Panc1 (cell line): ENCODE measurements at places on chromosomes 16 and 17. TPM values are rescaled to one million over a fixed set of nuclear protein-coding genes. Genes with fewer than 3 reads are reported as not detected.
A peak's percentile ranks its signal among the peaks of the same experiment; 100 is the strongest.

DNA sequence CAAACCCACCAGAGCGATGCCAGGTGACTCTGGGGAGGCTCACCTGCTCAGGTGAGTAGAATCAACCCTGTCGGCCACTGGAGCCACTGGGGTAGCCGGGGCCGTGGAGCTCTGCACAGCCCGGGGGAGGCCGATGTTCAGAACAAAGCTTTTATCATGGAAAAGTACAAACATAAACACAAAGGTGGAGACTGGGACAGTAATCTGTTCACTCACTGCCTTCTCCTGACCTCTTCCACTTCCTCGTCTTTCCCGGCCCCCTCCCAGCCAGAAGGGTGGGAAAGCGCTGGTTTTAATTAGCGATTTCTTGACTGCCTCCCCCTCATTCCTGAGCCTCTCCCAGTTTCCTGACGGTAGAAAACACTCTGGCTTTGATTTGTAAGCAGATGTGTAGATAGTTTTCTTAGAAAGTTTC is 9.8 kb upstream of the TEX19 start:
- DNase-seq, result no peak
- H3K27me3 ChIP-seq, result no peaks in the 10 kb centered on the region
- peaks cover 29% of the 10 kb centered on the region for H3K4me1 ChIP-seq
- H3K4me3 ChIP-seq, result no peak overlapping the region

- H3K36me3 ChIP-seq, result no peaks in the 10 kb centered on the region
- no peak for DNase-seq
- no peak overlapping the region for H3K4me3 ChIP-seq
- H3K4me1 ChIP-seq, result no peaks in the 10 kb centered on the region
- no peak overlapping the region for H3K27ac ChIP-seq
Measured at GRCh38 chr17:21351366-21352065, 24.6 kb upstream of the KCNJ12 start.

DNA sequence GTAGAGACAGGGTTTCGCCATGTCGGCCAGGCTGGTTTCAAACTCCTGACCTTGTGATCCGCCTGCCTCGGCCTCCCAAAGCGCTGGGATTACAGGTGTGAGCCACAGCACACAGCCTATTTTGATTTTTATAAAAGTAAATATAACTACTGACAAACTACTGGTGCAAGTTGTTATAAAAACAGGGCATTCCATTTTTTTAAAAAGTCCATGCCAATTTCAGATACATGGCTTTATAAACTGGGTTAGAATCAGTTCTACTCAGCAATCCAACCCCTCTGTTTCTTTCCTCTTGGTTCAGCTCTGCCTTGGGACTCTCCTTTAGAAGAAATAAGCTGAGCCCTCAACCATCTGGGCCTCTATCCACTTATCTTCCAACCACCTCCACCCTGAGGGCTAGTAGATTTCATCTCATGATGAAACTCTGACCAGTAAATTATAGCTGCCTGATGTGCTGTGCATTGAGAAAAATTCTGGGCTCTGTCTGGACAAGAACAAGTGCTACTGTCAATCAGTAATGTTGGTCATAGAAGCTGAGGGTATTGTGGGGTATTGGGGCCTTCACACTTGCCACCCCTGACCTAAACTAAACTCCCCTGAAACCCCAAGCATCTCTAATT is 10.2 kb downstream of the RANBP10 start:
- DNase-seq, result no peak
- H3K36me3 ChIP-seq, result no peaks in the 10 kb centered on the region
- no peak overlapping the region for H3K4me3 ChIP-seq
- no peaks in the 10 kb centered on the region for H3K27me3 ChIP-seq
- H3K4me1 ChIP-seq, result no peaks in the 10 kb centered on the region

DNA sequence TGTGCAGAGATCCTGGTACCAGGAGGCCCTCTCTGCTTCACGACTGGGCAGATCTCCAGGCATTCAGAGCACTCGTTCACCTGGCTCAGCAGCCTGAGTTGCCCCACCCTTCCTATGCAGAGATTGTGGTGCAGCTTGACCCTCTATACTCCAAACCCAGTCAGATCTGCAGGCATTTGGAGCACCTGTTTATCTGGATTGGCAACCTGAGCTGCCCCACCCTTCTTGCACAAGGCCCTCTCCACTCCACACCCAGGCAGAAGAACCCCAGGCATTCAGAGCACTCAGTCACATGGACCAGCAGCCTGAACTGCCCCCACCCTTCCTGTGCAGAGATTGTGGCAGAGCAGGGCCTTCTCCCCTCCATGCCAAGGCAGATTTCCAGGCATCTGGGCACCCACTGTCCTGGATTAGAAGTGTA is 88.4 kb upstream of the CDH5 start:
- H3K4me1 ChIP-seq, result no peaks in the 10 kb centered on the region
- H3K4me3 ChIP-seq, result no peak overlapping the region
- no peak overlapping the region for H3K27ac ChIP-seq
- H3K36me3 ChIP-seq, result no peaks in the 10 kb centered on the region

DNA sequence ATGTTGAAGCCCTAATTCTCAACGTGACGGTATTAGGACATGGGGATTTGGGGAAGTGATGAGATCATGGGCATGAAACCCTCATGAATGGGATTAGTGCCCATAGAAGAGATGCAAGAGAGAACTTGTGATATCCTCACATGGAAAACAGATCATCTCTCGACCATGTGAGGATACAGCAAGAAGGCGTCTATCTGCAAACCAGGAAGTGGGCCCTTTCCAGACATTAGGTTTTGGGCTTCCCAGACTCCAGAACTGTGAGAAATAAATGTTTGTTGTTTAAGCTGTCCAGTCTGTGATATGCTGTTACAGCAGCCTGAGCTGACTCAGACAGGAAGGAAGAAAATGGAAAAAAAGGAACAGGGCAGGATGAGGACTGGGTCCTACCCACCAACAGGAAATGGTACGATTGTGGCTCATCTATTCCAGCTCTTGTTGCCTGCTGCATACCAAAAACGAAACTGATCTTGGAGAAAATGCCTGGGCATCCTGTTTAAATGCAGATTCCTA is 21.9 kb upstream of the SSTR2 start:
- no peaks in the 10 kb centered on the region for H3K27me3 ChIP-seq
- H3K4me3 ChIP-seq, result no peak overlapping the region
- no peak overlapping the region for H3K27ac ChIP-seq
- H3K36me3 ChIP-seq, result no peaks in the 10 kb centered on the region
- no peak for DNase-seq
- H3K4me1 ChIP-seq, result no peaks in the 10 kb centered on the region

DNA sequence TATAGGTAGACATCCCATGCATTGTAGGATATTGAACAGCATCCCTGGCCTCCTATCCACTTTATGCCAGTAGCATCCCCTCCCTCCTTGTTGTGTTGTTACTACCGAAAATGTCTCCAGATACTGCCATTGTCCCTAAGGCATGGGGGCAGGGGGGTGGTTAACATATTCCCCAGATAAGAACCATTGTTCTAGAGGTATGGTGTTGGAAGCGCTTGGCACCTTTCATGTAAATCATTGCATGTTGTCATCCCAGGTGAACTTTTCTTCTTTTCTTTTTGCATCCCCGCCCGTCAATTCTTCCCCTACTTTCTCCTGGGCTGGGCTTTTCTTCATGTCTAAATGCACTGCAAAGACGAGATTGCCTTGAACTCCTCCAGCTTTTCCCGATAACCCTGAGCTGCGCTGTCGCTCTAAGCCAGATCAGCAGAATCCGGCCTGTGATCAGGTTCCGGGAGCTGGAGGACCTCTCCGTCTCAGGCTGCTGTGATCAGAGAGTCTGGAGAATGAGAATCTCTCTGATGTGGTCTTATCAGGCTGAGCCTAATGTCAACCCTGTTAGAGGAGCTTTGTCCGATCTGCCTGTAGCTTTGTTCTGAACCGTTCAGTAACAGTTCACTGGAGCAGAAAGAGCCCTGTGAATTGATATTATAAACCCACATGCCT is 76.2 kb downstream of the RBFOX1 start:
- H3K4me1 ChIP-seq, result no peaks in the 10 kb centered on the region
- no peaks in the 10 kb centered on the region for H3K36me3 ChIP-seq
- H3K4me3 ChIP-seq, result no peak overlapping the region

GRCh38 chr17:34131386-34131785 is 123.7 kb upstream of the CCL2 start:
- no peaks in the 10 kb centered on the region for H3K36me3 ChIP-seq
- H3K27ac ChIP-seq, result no peak overlapping the region
- no peaks in the 10 kb centered on the region for H3K4me1 ChIP-seq
- H3K4me3 ChIP-seq, result no peak overlapping the region
- peaks cover 19% of the 10 kb centered on the region for H3K27me3 ChIP-seq
- no peak for DNase-seq

- no peak for DNase-seq
- H3K36me3 ChIP-seq, result peaks cover 16% of the 10 kb centered on the region
- peaks cover 14% of the 10 kb centered on the region for H3K4me1 ChIP-seq
- H3K27ac ChIP-seq, result peak overlapping the region; percentile 92
- H3K4me3 ChIP-seq, result peak overlapping the region; percentile 85
Measured at GRCh38 chr17:75152922-75153779, 1.2 kb downstream of the JPT1 start.

- H3K27me3 ChIP-seq, result no peaks in the 10 kb centered on the region
- DNase-seq, result no peak
- no peaks in the 10 kb centered on the region for H3K4me1 ChIP-seq
- no peak overlapping the region for H3K27ac ChIP-seq
- H3K4me3 ChIP-seq, result no peak overlapping the region
- H3K36me3 ChIP-seq, result no peaks in the 10 kb centered on the region
Measured at GRCh38 chr16:69095193-69095592, 10.3 kb upstream of the HAS3 start.

- no peak for DNase-seq
- H3K27ac ChIP-seq, result no peak overlapping the region
- no peaks in the 10 kb centered on the region for H3K36me3 ChIP-seq
- 0 out of 2 replicates have a peak, but pooled peaks cover 2% of the 10 kb centered on the region for H3K4me1 ChIP-seq
Measured at GRCh38 chr17:57607553-57608120, 137.5 kb downstream of the CCDC182 start.

GRCh38 chr16:31367853-31368252 is 12.9 kb downstream of the ITGAX start:
- no peak overlapping the region for H3K27ac ChIP-seq
- no peaks in the 10 kb centered on the region for H3K27me3 ChIP-seq
- no peaks in the 10 kb centered on the region for H3K4me1 ChIP-seq
- H3K4me3 ChIP-seq, result no peak overlapping the region

DNA sequence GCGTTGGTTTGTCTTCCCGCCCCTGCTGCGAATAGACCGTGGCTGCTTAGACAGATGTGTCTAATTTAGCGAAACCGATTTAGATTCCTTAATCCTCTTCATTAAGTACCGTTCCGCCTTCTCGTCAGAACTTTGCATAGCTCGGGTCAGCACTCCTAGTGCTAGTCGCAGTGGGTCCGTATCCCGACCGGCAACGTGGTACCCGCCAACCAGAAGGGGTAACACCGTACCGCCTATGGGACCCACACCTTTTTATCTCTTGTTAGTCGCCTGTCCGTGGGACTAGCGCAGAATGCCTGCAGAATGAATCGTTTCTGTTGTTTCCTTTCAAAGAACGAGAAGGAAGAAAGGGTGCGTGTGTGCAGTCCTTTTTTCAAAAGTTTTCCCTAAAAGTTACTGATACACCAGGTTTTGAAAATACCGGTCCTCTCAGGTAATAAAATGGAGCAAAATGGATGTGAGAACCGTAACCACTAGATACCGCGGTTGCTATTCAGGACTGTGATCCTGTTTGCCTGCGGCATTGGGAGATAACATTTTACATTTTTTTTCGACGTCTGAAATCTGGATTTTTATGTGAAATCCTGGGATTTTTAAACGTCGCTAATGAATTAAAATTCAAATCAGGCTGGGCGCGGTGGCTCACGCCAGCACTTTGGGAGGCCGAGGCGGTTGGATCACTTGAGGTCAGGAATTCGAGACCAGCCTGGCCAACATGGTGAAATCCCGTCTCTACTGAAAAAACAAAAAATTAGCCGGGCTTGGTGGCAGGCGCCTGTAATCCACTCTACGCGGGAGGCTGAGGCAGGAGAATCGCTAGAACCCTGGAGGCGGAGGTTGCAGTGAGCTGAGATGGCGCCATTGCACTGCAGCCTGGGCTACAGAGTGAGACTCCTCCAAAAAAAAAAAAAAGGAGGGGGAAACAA is 998 bp upstream of the SRSF1 start:
- peaks cover 24% of the 10 kb centered on the region for H3K4me1 ChIP-seq
- H3K27me3 ChIP-seq, result no peaks in the 10 kb centered on the region
- H3K4me3 ChIP-seq, result peak overlapping the region; percentile 83
- H3K36me3 ChIP-seq, result peaks cover 33% of the 10 kb centered on the region
- peak overlapping the region; percentile 100 for H3K27ac ChIP-seq

DNA sequence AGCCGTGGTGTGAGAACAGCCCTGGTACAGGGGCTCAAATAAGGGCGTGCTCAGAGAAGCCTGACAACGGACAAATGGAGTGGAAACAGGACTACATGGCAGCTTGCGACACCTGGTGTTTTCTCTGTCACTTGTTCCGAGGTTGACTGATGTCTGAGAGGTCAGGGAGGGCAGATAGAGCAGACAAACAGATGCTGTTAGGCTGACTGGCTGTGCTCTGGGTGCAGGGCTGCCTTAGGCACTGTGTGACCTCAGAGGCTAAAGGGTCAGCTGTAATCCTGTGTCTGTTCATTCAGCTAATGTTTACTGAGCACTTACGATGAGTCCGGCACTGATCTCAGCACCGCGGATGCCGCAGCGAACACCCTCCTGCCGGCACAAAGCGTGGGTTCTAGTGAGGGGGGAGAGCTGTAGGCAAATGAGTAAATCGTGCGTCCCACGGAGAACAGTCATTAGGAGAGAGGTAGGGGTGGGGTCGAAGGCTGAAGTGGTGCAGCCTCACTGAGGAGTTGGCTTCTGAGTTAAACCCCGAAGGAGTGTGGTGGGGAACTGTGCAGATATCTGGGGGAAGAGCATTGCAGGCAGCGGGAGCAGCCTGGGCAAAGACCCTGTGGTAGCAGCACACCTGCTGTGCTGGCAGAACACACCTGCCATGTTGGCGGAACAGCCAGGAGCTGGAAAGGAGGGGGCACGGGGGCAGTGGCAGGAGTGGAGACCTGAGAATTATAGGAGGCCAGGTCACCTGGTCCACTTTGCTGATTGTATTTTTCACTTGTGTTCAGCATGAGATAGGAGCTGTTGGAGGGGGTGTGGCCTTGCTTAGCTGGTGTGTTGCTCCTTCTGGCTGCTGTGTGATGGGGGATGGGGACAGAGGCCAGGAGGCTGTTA is 35.0 kb downstream of the GPT2 start:
- no peaks in the 10 kb centered on the region for H3K27me3 ChIP-seq
- no peaks in the 10 kb centered on the region for H3K4me1 ChIP-seq
- no peak for DNase-seq
- H3K36me3 ChIP-seq, result no peaks in the 10 kb centered on the region
- H3K27ac ChIP-seq, result no peak overlapping the region
- no peak overlapping the region for H3K4me3 ChIP-seq

ZPBP2 gene
- total RNA-seq, result not detected

MEIOC gene
- 0.82 TPM for total RNA-seq

C17orf78 gene
- not detected for total RNA-seq

CCL16 gene
- not detected for total RNA-seq

RSKR gene
- total RNA-seq, result 17.2 TPM

RDM1 gene
- total RNA-seq, result 5.5 TPM

TBC1D28 gene
- not detected for total RNA-seq

SLFN13 gene
- total RNA-seq, result 56.5 TPM

TEX19 gene
- 0.21 TPM for total RNA-seq

KLHL10 gene
- total RNA-seq, result not detected

UQCRC2 gene
- total RNA-seq, result 248 TPM

KCNAB3 gene
- total RNA-seq, result 3.5 TPM

IGSF6 gene
- total RNA-seq, result 0.23 TPM

ARSG gene
- total RNA-seq, result 2.3 TPM

ANKFN1 gene
- not detected for total RNA-seq
